ENCODE measurements at places on chromosomes 4 and X. TPM values are rescaled to one million over a fixed set of nuclear protein-coding genes. Genes with fewer than 3 reads are reported as not detected.

The TMPRSS11B gene
- not detected for total RNA-seq

The RTL9 gene
- total RNA-seq, result 0.09 TPM

DNA sequence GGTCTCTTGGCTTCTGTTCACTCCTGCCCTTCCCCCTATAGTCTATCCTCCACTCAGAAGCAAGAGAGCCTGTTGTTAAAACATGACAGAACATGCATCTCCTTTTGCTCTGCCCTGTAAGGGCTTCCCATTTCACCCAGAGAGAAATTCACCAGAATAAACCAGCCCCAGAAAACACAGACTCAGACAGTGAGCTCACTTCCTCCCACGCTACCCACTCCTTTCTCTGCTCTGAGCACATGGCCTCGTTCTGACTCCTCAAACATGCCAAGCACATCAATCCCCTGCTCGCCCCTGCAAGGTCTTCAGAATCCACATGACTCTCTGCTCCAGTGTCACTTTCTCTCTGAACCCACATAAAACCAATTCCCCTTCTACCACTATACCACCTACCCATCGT is 50.4 kb downstream of the MID1 start:
- no peak for DNase-seq

GRCh38 chrX:30835373-30835772 is 53.7 kb downstream of the TAB3 start:
- no peak for DNase-seq

DNA sequence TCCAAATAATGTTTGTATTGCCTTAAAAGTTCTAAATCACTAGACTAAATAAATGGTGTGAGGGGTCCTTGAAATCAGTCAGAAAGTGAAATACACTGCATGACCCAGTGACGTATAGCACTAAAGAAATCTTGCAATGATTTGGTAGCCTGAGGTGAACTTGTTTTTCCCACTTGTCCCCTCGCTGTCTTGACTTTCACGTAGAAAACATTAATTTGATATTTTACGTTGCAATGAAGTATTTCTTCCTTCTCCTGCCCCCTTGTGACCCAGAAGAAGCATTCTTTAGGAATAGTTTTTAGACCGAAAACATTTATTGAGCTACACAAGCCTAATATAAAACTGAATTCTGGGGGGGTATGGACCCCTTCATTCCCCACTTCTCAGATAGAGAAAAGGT is 3.7 kb downstream of the KLB start:
- DNase-seq, result no peak

- DNase-seq, result no peak
Observed at GRCh38 chr4:112735474-112735951, 98.6 kb downstream of the LARP7 start.

- no peak for DNase-seq
Observed at GRCh38 chr4:7198440-7199128, 6.2 kb downstream of the SORCS2 start.
